ENCODE measurements at places on chromosomes 16 and 17.

GRCh38 chr17:37322826-37323561 is 52.8 kb upstream of the C17orf78 start:
- no peak for DNase-seq

DNA sequence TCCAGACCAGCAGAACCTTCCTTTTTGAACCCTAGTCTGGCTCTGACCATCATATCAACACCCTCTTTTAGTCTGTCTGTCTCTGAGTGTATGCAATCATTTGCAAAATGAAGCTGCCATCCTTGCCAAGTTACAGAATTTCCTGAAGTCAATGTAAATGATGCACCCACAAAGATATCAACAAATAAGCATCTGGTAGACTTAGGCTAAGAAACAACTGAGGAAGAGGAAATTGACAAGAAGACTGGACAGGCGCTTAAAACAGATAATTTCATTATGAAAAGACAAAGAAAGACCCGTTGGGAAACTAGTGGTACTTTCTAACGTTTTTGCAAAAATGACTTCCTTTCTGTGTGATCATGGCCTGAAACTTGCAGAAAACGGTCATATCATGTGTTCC is 24.7 kb upstream of the CIITA start:
- no peak for DNase-seq

- DNase-seq, result no peak
Measured at GRCh38 chr16:51540259-51540658, 389.2 kb upstream of the SALL1 start.

DNA sequence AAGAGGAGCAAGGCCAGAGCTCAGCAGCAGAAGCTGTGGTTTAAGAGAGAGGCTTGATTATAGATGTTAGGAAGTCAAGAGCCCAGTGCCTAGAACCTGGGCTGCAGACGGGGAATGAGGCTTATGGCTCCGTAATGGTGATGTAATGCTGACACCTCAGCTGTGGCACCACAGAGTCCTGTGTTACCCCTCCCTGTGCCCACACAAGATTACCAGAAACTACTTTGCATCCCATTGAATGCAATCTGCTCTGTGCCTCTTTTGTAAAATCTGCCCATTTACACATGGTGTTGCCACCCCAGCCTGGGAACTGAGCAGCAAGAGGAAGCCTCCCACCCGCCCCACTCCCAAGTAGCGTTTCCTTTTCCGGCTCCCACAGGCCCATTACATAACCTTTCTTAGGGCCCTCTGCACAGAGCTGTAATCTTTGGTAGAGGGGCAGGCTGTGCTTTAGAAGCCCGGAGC is 57.0 kb downstream of the PITPNC1 start:
- peak; percentile 27 for DNase-seq

- no peak for DNase-seq
Measured at GRCh38 chr17:80901319-80901718, 90.3 kb upstream of the CHMP6 start.

DNA sequence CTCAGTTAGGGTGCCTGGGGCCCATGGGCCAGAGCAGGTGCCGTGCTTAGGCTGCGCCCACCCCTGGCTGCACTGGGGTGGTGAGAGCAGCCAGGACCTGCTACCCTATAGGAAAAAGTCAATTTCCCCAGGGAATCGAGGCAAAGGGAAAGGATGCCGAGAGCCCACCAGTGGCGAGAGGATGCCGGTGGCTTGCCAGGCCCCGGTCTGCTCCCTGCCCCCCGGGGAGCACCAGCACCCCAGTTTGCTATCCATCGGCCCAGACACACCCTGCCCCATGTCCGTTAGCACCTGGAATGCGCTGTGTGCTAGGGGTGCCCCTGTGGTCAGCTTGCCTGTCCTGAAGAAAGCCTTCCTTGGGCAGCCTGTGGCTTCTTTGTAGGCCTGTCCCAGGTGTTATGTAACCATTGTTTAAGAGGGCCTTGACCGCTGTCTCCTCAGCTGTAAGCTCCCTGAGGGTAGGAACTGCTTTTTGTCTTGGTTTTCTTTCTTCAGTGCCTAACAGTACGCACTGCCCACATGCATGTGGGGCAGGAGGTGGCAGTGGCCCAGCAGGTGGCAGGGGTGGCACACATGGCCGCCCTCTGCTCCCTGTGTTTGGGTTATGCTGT is 40.8 kb downstream of the NT5M start:
- no peak for DNase-seq

GRCh38 chr17:4198995-4199394 is 56.0 kb downstream of the CYB5D2 start:
- DNase-seq, result no peak

DNA sequence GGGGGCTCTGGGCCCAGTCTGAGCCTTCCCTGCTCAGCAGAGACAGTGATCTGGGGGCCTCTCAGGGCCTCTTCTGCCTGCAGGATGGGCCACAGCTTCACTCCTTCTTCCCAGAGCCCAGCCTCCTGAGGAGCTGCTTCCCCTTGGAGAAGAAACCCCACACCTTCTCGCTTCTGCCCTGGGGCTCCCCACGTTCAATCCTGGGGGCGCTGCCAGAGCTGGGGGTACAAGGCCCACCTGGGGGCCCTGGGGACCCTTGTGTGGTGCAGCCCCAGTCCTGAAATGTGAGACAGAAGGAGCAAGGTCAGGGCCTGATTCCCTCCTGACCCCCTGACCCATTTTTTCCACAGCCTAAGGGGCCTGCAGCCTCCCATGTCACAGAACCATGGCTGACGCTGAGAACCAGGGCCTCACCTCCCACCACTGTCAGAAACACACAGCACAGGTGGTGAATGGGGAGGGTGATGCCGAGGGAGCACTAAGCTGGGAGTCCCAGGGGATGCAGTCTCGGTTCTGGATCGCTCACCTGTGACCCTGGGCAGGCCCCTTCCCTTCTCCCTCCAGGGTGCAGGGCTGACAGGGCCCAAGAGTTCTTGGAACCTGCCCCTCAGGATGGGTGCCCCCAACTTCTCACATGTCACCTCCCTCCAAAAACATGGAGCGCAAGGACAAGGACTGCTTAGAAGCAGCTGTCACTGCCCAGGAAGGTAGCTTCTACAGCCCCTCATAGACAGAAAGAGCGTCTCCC is 21.6 kb upstream of the MPO start:
- no peak for DNase-seq

- DNase-seq, result peak; percentile 86
Measured at GRCh38 chr17:8221663-8222379, 11.4 kb upstream of the AURKB start.

DNA sequence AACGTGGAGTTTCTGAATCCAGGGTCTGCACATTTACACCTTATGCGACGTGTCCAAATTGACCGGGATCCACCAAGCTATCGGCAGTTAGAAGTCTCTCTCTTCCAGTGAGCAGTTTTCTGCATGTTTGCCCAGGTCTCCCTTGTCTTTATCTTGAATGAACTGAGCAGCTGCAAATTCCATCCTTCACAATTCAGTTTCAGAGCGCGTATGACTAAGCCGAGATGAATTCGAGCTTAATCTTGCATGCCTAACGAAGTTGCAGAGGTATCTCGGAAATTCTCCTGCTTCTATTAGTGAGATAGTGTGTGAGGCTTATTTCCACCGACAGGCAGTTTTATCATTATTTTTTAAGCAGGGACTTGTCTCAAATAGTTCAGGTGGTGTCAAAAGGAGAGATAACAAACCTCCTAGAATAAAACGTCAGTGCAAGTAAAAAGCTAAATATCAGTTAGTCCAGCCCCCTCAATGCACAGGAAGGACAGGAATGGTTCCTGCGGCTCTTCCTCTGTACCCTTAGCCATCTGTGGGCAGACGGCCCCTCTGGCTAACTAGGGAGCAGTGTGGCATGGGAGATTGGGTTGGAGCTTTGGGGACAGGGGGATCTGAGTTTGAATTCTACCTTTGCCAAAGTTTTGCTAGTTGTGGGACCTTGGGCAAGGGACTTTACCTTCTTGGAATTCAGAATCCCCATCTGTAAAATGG is 93.0 kb upstream of the GPR139 start:
- no peak for DNase-seq

DNA sequence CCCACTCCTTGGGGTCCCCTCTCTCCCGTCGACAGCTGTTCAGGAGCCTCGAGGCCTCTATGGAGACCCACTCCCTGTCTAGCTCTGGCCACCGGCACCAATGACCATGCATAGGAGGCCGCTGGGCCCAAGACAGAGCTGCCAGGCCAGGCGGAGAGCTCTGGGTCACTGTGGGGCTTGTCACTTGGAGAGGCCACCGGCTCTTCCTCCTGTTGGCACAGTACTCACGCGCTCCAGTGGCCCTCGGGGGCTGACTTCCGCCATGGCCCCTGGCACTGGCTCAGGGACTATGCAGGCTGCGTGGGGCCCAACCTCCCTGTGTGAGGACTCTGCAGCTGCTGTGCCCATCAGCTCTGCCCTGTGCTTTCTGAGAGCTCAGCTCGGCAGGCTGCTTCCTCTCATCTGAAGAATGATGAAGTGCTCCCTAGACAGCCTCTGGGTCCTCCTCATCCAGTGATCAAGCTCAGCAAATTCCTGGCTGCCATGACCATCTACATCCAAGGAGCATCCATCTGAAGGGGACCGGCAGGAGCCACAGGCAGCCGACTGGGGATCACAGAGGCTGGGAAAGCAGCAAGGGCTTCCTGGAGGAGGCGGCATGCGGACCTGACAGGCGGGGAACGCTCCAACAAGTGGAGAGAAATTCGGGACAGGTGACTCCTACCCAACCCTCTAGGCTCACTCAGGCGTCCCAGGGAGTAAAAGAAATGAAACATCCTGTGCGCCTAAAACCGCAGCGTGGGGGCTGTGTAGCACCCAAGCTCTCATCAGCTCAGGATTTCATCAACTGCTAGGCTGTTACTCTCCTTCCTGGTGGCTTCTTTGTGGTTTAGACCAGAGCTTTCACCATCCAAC is 16.8 kb downstream of the GALNS start:
- no peak for DNase-seq

- no peak for DNase-seq
Measured at GRCh38 chr16:84132527-84133285, 12.3 kb downstream of the HSDL1 start.

GRCh38 chr16:84306564-84306963 is 11.9 kb downstream of the WFDC1 start:
- DNase-seq, result no peak

GRCh38 chr16:12646098-12646489 is 157.6 kb downstream of the CPPED1 start:
- DNase-seq, result no peak

GRCh38 chr16:49563666-49564065 is 190.1 kb downstream of the C16orf78 start:
- DNase-seq, result no peak

- DNase-seq, result no peak
Measured at GRCh38 chr17:63436523-63437110, 9.5 kb downstream of the CYB561 start.

- DNase-seq, result no peak
Measured at GRCh38 chr17:4539025-4539424, 16.2 kb downstream of the MYBBP1A start.

GRCh38 chr17:7323731-7324437 is 5.3 kb downstream of the NEURL4 start:
- DNase-seq, result peak; percentile 51

DNA sequence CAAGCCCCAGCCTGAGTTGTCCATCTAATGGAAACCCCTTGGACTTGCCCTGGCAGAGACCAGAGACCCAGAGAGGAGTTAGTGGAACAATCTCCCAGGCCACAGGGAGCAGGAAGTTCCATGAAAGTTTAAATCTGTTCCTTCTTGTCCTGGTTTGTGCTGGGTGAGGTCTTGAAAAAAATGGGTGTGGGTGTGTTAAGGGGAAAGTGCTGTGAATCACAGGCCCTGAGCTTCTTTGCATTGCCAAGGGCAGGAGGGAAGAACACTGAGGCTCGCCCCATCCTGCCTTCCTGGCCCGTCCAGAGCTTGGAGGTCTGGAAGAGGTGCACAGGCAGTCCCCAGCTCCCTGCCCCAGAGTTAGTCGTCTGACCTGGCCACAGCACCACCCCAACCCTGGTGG is 2.3 kb downstream of the ADORA2B start:
- no peak for DNase-seq

DNA sequence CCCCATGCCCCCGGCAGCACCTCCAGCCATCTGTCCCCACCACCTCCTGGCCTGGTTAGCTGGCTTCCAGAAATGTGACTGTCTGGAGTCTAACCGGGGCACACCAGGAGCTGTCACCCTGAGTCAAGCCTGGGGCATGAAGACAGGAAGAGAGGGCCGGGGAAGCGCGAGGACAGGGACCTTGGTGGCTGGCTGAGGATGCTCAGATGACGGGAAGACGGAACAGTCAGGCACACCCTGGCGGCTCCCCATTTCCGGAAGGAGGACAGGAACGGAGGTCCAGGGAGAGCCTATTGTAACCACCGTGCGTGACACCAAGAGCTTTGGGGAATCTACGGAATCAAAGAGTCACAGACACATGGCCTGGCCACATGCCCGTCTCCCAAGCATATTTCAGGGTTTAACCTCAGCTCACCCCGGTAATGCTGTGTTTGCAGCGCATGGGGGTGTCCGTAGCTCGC is 51.7 kb downstream of the SDK2 start:
- no peak for DNase-seq

GRCh38 chr17:73802871-73803270 is 158.6 kb upstream of the SDK2 start:
- no peak for DNase-seq

- DNase-seq, result peak; percentile 30
Measured at GRCh38 chr17:78817123-78817522, 23.5 kb downstream of the USP36 start.

- DNase-seq, result no peak
Measured at GRCh38 chr17:77649717-77650211, 308.7 kb upstream of the TNRC6C start.

GRCh38 chr17:80995131-80995530 is 3.5 kb downstream of the CHMP6 start:
- no peak for DNase-seq

DNA sequence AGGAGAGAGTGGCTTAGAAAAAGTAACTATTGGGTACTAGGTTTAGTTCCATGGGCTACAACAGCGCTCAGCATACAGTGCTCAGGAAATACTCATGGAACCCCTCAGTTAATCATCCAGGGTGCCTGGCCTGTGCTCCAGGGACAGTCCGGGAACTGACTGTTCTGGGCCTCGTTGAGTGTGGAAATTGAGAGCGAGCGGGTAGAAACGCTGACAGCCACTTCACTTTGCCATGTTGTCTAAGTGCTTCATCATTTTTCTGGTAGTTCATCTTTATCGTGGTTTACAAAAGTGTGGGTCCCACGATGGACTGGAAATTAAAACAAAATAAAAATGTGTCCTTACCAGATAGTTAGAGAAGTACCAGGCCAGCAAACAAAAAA is 31.6 kb upstream of the DNAH17 start:
- no peak for DNase-seq

- DNase-seq, result no peak
Measured at GRCh38 chr17:8898636-8899035, 31.2 kb upstream of the PIK3R6 start.

DNA sequence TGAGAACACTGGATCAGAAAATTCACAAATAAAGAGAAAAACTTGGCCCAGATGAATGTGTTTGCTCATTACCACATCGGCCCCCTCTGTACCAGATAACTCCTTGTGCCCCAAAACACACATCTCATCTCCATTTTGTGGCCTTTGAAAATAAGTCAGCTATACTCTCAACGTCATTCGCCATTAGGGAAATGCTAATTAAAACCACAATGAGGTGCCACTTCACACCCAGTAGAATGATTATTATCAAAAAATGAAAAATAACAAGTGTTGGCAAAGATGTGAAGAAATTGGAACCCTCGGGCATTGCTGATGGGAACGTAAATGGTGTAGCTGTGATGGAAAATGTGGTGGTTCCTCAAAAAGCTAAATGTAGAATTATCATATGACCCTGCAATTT is 34.6 kb upstream of the AKTIP start:
- DNase-seq, result no peak

GRCh38 chr16:82651921-82652601 is 25.3 kb downstream of the CDH13 start:
- DNase-seq, result no peak

- DNase-seq, result no peak
Measured at GRCh38 chr16:4390266-4391260, 18.9 kb downstream of the VASN start.
